ENCODE measurements at places on chromosomes 6 and 20.

DNA sequence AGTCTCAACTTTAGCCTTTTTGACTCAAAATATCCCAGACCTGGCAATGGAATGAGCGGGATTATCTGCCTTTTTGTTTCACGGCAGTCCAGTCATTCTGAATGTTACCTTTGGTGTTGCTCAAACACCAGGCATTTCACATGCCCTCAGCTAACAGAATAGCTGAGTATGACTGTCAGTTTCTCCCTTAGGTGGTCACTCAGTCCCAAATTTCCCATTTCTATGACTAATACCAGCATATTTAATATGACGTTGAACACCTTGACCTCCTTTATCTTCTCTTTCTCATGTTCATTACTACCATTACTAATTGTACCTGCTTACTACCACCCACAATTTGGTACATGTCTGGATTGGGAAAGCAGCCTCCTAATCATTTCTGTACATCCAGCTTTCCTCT is 65.2 kb downstream of the EDN1 start:
- no peak for DNase-seq

DNA sequence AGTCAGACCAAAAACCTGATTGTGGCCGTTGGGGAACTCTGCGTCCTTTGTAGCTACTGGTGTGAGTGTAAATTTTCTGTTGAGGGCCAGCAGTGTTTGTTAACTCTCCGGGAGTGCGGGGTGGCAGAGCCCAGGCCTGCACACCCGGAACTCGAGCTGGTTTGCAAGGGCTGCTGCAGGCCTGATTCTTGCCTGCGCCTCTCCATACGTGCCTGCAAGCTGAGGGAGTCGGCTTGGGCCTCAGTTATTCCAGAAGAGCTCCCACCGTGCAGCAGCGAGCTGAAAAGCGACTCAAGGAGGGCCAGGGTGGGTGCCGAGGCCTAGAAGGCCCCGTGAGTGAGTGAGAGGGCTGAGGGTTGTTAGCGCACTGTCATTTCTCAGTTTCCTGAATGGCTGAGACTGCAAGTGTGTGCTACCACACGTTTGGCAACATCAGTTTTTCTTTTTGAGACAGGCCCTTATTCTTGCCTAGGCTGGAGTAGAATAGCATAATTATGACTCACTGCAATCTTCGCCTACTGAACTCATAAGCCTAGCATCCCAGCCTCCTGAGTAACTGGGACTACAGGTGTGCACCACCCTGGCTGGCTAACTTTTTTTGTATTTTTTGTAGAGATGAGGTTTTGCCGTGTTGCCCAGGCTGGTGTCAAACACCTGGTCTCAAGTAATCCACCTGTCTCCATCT is 33.9 kb upstream of the KIF13A start:
- no peak for DNase-seq

DNA sequence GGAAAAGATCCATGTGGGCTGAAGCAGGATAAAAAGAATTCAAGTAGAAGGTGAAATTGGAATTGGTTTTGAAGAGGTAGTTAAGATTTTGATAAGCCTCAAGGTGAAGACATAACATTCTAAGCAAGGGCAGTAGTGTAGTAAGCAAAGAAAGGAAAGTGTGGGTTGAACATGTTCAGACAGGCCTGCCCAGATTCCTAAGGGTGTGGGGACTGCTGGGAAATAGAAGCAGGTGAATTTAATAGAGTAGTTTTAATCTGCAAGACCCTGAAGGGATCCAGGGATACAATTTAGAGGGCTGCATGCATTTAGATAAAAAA is 19.1 kb downstream of the TAB2 start:
- DNase-seq = no peak

DNA sequence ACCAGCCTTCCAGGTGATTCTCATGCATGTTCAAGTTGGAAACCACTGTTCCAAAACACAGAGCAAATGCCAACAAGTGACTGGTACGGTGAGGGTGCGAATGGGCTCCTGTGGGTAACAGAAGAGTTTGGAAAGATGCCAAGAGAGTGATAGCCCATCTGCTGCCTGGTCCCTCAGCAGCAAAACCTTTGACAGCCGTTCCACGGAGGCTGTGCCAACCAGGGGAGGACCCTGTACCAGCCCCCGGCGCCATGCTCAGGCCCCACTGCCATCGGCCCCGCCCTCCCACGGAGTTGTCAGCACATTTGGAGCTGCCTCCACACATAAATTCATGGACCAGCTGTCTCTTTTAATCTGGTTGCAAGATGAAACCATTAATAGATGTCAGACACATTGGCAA is 4.4 kb upstream of the PTPRT start:
- no peak for DNase-seq

DNA sequence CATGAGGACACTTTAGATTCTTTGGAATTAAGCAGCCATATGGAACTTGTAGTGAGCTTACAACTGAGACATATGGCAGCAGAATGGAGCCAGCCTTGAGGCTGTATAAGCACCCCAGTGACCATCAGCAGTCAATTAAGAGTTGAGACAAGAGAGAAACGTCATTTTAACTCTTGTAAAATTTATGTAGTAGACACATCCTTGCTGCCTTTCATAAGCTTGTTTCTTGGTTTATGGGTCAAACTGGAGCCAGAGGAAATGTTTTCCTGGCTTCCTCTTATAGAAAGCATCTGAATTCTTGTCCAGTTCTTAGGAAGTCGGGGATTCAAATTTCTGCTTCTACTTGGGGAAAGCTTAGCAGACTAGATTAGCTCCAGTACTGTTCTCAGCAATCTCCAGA is 745.1 kb upstream of the MARCKS start:
- no peak for DNase-seq

GRCh38 chr20:48825566-48825920 is 2.3 kb downstream of the PREX1 start:
- DNase-seq = no peak

- no peak for DNase-seq
These were observed 137.2 kb downstream of the MAP3K4 start for GRCh38 chr6:161128680-161129196.

GRCh38 chr6:14540276-14540675 is 422.7 kb downstream of the CD83 start:
- DNase-seq = no peak

DNA sequence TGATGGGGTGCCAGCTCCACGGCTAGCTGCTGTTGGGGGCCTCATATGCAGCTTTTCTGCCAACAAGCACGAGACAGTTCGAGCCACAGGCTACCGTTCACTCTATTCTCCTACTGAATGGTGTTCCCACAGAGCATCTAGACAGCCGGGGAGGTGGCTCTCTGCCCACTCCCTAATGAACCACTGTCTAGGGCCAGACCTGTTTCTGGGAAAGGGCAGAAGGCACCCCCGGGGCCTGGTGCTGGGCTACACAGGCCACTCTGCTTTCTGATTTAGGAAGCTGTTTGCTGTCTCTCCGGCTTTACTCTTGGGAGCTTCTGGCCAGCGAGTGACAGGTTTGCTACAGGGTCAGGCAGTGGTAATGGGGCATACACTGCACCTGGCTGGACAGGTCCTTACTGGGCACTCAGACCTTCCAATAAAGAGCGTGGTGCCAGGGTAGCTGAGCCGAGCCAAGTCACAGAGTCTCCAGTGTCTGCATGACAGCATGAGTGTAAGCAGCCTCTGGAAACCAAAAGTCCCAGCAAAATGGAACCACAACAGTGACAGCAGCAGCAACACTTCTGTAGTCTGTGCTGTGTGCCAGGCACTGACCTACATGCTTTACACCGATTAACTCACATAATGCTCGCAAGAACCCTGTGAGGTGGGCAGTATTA is 8.4 kb downstream of the CCDC167 start:
- DNase-seq = no peak

GRCh38 chr20:49115564-49115963 is 69.5 kb downstream of the CSE1L start:
- DNase-seq = no peak

- no peak for DNase-seq
These were observed 1.5 kb upstream of the COL9A3 start for GRCh38 chr20:62815066-62815991.

GRCh38 chr6:96466147-96466863 is 55.3 kb upstream of the UFL1 start:
- DNase-seq = no peak

DNA sequence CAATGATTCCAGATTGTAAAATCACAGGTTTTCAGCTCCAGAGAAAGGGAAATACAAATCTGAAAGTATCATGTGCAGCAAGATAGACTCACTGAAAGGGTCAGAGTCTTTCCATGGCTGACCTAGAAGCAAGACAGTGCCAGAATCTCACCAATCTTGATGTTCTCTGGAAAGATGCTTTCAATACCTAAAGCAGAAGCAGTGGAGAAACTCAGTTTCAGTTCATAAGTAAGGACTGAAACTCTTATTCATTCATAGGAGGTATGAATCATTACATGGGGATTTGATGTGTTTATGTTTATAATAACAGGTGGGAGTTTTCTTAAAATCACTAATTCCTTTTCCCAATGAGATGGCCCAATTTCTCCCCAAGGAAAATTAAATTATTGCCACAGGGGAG is 42.5 kb downstream of the SLC2A12 start:
- DNase-seq = no peak

- DNase-seq = no peak
These were observed 61.1 kb downstream of the PFDN4 start for GRCh38 chr20:54268941-54269340.

DNA sequence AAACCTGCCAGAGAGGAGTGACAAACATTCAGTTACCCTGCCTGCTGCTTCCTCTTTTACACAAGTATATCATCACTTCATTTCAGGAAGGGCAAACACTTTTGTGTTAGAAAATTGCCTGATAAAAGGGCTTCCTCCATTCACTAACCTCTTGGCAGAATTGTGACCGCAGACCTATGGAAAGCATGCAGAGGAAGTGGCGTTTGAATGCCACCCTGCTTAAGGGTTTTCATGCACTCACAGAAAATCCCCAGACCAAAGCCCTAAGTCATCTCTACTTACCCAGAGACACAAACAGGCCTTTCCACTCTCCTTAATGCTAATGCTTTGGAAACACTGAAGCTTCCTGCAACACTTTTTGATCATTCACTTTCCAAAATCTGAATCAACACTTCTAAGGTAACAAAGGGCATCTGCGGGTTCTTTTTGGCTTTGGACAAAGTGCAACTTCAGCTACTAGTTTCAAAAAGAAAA is 22.1 kb upstream of the RALGAPA2 start:
- no peak for DNase-seq

DNA sequence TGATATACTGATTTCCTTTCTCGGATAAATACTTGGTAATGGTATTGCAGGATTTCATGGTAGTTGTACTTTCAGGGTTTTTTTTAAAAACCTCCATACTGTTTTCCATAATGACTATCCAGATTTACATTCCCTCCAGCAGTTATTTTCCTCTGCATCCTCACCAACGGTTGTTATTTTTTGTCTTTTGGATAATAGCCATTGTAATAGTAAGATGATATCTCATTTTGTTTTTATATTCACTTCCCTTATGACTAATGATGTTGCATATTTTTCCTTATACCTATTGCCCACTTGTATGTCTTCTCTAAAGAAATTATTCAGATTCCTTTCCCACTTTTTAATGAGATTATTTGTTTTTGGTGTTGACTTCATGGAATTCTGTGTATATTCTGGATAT is 231.0 kb downstream of the MEI4 start:
- no peak for DNase-seq

Data from activated CD4-positive, CD25-positive, alpha-beta regulatory T cell (primary cell).